Central memory CD4-positive, alpha-beta T cell (primary cell): ENCODE measurements at places on chromosomes 13 and 19.

GRCh38 chr19:57786906-57787305 lies 17.4 kb downstream of the ZNF586 start:
- no peak for DNase-seq

- DNase-seq: no peak
These were observed 302.2 kb downstream of the DNAJC15 start for GRCh38 chr13:43325636-43326035.

GRCh38 chr13:94335761-94336526 lies 143.5 kb downstream of the DCT start:
- no peak for DNase-seq

DNA sequence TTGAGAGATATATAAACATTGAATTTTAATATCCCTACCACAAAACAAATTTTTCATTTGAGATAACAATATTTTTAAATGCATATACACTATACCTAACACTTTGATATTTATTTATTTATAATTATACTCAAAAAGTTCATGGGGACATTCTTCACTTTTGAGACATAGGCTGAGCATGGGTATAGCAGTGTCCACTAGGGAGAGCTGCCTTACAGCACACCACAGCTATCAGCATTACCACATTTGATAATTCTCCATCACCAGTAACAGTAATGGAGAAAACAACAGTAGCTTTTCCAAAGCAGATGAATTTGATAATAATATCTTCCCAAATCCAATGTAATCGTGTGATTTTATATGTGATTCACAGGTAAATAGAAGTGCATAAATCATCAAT lies 626.1 kb downstream of the DACH1 start:
- DNase-seq: no peak

DNA sequence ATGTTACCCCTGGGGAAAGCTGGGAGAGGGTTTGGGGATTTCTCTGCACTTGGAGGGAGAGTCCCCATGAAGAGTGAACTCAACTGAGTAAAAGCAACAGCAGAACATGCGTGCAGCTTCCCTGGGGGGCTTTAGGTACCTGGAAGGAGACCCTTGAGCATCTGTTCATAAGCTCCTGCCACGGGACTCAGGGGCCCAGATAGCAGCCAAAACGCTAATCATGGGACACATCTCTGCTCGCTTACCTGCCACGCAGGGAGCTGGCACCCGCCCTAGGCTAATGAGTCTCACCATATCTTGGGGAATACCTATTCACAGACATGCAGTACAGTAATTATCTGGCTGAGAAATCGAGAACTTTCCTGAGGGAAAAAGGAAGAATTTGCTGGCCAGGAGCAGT lies 33.9 kb downstream of the PDCD5 start:
- no peak for DNase-seq

- DNase-seq: no peak
These were observed 449.8 kb downstream of the DACH1 start for GRCh38 chr13:71417205-71417604.

- no peak for DNase-seq
These were observed 904 bp upstream of the ALOX5AP start for GRCh38 chr13:30734439-30734838.

DNA sequence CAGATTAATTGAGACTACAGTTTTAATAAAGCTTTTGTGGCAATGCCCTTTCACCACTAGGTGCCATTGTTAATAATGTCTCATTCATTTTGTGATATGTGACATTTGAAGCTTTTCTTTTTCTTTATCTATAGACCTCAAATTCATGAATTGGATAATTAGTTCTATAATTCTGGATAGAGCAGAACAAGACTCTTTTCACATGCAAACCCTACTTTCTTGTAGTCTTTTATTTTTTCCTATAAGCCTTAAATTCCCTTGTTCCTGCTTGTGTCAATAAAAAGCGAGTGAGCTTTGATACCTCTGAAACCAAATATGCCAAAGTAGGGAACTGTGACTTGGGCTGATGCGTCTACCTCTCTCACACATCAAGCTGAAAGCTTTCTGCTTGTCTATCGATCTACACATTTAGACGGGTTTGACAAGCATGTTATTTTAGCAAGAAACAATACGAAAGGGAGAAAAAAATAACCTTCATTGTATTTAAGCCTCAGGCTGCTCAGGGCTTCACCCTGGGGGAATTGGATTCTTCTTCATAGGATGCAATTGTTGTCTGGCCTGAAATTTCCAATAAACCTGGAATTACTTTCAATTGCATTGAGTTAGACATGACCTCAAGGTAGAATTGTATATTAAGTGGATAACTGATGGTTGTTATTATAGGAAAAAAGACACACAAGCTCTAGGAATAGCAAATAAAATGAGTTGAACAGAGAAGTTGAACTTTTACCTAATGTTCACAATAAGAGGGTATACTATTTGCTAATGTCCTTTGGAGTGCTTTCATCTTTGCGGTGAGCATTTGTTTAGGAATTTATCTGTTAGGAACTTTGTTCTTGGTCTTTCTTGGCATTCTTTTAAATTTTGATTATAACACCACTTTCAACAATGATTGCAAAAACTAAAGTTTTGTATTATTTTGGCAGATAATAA lies 1150.2 kb upstream of the PCDH9 start:
- no peak for DNase-seq

GRCh38 chr19:39195755-39196154 lies 1.0 kb upstream of the NCCRP1 start:
- DNase-seq: peak; percentile 22

DNA sequence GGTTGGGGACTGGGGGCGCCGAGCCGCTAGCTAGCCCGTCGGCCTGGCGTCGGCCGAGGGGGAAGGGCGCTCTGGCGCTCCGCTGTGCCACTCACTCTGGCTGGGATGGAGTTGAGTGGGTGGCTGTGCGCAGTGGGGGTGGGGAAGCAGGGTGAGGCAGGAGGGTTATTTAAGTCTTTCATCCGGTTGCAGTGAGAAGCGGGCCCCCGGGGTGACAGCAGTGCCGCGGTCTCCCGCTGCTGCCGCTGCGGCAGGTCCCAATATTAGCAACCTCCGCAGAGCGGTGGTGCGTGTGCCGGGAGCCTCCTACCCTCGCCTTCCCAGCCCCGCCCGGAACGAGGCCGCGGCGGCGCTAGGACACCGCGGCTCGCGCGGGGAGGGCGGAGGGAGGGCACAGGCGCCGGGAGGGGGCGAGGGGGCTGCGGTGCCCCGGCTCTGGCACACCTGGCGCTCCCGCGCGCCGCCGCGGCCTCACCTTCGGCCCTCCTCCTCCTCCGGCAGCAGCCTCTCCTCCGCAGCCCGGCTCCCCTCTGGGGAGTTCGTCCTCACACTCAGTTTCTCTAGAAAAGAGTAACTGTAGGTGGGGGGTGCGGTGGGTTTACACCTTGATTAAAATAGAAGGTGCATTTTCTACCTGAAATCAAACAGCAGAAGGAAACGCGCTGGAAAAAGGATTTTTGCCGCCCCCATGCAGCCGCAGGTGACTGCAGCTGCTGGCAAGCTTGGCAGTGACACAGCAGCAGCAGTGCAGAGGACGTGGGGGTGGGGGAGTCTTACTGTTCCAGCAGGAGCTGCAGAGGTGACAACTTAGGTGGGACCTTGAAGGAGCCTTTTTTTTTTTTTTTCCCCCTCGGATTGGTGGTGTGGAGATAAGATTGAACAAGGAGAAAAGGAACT lies 4.5 kb downstream of the FGF9 start:
- DNase-seq: peak; percentile 40

DNA sequence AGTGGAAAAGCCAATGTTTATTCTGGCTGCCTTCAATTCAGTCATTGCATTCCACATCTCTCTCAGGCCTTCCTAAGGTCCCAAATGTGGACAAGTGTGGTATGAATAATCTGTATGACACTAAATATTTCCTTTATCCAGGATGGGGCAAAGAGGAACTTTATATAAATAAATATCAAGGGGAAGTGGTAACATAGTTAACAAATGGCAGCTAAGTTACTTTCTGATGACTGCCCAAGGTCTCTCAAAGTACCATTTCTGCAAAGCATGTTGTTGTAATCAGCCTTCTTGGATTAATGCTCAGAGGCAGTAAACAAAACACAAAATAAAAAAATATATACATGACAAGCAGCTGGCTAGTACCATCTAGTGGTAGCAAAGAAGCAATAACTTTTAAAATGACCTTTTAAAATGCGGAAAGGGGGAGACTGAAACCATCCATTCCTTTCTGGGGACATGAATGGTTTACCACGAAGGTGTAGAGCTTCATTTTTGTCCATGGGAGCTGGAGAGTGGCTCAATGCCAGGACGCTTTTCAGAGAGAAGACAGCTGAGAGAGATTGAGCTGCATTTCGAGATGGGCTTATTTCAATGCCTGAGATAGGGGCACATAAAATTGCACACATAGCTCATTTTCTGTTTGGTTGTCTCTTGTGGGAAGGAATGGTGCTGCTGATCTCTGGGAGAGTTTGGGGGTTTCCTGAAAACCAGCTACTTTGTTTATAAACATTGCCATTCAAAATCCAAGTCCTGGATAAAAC lies 259.2 kb downstream of the RFC3 start:
- DNase-seq: no peak

GRCh38 chr13:29109987-29110386 lies 289.8 kb downstream of the MTUS2 start:
- DNase-seq: no peak

- DNase-seq: peak; percentile 41
These were observed at the start of gene RAB3D for GRCh38 chr19:11339254-11340098. Gene RAB3D (minus strand): TSS chr19:11339657. CDS start chr19:11337399, 2,258 bp downstream.

- no peak for DNase-seq
These were observed 15.6 kb downstream of the CILP2 start for GRCh38 chr19:19553670-19554069.
